ENCODE measurements at places on chromosomes 3 and 15. TPM values are rescaled to one million over a fixed set of nuclear protein-coding genes. Genes with fewer than 3 reads are reported as not detected.

DNA sequence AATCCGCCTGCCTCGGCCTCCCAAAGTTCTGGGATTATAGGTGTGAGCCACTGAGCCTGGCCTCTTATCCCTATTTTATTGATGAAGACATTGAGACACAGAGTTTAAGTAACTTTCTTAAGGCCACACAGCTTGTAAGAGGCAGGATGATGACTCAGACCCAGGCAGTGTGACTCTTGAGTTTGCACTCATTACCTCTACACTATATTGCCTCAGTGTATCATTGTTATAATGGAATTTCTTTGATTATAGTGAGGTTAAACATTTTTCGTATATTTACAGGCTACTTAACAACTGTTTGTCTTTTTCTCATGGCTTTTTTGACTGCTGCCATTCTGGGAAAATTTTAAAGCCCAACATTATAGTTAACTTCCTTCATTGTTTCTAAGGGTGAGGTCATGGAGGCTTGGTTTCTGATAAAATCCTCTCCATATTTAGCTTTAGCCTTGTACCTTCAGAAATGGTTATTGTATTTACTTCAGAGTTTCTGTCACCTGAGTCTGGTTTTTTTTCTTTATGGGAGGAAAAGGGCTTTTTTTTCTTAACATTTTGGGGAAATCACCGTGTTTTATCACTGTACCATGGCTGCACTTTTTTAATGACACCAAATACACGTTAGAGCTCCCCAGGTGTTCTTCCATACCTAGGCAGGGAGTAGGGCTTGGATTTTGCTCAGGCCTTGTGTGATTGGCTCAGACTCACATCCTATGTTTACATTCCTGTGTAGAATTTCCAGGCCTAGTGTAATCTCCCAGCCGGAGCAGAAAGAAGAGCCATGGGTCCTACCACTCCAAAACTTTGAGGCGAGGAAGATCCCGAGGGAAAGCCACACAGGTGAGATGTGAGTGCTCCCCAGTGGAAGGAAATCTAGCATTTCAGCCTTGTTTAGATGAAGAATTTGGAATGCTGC is 6.3 kb downstream of the ZNF774 start:
- ATAC-seq = peak; percentile 60

- ATAC-seq = no peak
Measured at GRCh38 chr3:156507285-156507684, 47.6 kb downstream of the SSR3 start.

DNA sequence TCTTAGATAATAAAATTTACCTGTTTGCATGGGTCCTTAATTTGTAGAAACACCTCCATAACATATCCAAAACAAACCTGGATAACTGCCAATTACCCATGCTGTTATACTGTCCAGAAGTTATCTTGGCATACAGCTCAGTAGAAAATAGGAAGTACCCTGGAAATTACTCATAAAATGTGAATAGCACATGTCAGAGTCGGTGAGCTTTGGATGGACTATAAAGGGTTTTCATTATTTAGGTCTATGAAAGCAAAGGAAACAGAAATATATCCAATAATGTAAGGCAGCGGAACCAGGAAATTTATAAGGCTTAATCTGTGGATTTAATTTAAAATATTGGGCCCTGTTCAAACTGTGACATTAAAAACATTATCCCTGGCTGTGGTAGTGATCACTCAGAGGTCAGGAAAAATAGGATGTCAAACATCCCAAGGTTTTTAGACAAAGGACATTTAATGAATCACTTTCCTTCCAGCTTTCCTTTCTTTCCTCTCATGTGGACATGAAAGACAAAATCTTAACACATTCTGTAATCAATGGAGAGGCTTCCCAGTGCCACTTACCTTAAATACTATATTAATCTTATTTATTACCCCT is 459.0 kb upstream of the DPH6 start:
- no peak for ATAC-seq

DNA sequence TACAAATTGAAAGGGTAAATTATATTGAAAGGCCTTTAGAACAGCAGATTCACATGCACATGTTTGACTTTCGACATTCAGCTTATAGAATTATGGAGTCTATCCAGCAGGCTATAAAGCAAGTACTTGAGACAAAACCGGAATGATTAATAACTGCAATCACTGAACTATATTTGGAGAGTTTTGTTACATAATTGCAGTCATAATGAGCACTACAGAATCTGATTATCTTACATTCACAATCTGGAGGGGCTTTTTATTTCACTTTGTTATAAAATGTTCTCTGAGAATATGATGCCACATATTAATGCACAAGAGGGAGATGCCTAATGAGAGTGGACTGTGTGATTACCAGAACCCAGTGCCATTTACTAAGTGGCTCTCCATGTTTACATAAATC is 64.3 kb downstream of the NSUN3 start:
- ATAC-seq = no peak

GRCh38 chr3:126274735-126275619 is 82.2 kb downstream of the KLF15 start:
- ATAC-seq = no peak

- ATAC-seq = no peak
Measured at GRCh38 chr3:148459931-148460513, 237.7 kb upstream of the AGTR1 start.

DNA sequence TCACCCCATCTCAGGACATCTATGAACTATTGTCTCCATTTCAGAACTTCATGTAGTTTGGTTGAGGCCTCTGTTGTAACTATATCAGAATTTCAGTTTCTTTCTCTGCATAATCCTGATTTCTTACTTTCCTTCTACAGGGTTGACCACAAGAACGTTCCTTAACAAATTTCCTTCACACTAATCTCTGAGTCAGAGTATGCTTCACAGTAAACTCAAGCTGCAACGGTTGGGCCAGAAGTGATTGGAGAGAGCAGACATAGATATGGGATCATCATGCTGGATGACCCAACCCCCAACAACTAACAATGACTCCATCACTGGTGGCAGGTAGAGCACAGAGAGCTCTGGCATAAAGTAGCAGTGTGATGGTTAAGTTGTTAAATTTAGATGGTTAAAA is 128.8 kb upstream of the OSTN start:
- ATAC-seq = no peak

DNA sequence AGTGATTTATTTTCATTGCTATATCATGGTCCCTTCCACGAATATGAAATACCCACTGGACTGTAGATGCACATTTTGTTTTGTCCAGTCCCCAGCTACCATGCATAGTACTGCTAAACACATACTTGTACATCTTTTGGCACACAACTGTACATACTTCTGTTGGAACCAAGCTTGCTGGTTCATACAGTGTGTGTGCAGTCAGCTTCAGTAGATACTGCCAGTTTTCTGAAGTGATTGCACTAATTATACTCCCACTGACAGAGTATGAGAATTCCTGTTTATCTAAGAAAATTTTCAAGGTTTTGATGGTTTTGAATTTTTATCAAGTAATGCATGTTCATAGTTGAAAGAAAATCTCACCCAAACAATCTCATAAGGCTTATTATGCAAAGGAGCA is 100.7 kb upstream of the LMCD1 start:
- no peak for ATAC-seq

- ATAC-seq = no peak
Measured at GRCh38 chr3:185059766-185060165, 93.1 kb downstream of the C3orf70 start.

DNA sequence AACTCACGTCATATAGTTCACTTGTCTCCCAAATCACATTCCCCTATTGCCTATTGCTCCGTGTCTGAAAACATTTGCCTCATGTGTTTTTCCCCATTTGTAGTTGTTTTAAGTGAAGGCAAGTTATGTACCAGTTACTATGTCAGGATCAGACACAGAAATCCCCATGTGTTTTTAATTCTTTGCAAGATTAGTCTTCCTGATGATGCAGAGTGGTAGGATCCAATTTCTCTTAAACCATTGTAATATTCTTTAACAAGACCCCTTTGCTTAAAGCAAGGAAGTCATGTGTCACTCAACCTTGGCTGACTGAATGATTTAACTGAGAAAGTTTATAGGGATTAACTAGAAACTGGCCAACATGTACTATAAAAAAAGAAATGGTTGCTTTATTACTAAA is 164.4 kb downstream of the OPA1 start:
- no peak for ATAC-seq

DNA sequence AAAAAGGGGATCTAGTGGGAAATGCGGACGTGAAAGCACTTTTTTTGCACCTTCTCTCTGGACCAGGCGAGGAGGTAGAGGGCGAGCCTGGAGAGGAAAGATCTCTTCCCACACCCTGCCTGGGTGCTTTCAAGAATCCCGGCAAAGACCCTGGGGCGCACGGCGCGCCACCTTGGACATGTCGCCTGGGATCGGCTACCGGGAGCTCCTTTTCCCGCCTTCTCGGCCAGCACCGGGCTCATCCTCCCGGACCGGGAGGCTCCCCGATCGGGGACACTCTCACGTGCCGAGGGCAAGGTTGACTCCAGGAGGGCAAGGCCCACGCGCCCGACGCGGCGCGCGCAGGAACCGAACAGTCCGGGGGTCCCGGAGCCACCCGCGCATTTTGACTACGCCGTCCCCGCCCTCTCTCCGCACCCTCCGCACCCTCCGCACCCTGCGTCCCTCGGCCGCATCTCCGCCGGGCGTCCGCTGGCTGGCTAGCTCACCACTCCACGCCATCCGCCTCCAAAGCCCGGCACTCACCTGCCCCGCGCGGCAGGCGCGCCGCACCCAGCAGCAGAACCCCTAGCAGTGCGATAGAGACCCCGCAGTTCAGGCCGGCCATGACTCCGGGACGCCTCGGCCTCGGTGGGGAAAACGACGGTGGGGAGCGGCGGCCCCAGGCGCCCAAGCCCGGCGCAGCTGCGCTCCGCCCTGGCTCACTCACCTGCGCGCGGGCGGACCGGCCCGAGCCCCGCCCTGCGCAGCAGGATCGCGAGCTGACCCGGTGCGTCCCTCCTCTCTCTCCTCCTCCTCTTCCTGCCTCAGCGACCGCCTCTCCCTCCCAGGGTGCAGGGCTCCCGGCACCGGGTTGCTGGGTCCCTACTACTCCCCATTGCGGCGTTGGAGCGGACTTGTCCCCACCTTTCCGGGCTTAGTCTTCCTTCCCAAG is at the start of gene CDCP1:
CDCP1 (minus strand) TSS at position 698 of the 934 bp plus-strand sequence; CDS start at position 607, 91 bp downstream.
- peak; percentile 92 for ATAC-seq

DNA sequence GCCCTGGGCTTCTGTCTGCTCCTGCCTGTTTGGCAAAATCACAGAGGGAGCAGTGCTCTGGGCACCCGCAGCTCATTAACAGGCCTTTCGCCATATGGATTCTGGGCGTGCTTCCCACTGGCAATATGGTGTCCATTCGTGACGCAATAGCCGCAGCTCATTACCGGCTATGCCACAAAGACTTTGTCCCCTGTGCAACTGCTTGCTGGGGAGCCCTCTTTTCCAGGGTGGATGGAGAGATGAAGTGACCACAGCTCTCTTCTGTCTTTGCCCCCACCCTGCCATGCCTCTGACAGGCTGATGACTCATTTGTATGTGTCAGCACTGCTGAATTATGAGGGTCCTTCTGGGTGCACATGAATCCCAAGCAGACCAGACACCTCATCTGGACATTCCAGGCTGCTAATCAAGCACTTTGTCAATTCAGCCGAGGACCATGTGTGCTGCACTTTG is 214.3 kb upstream of the FEZF2 start:
- no peak for ATAC-seq

- no peak for ATAC-seq
Measured at GRCh38 chr15:66484539-66485112, 12.9 kb downstream of the SNAPC5 start.

DNA sequence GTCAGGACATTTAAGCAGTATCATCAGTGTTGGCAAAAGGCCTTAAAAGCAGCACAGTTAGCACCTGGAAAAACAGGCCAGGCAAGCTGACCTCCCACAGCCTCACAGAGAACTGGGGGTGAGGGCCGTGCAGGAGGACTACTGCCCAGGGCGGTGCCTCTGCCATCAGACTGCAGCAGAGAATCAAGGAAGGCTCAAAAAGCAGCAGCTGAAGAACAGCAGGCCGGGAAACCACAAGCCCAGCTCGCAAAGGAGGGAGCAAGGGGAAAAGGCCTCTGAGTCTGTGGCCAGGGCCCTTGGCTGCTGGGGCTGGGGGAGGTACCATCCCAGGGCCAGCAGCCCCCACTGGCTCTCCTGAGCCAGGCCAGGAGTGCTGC is 84.2 kb downstream of the SEC22A start:
- no peak for ATAC-seq

DNA sequence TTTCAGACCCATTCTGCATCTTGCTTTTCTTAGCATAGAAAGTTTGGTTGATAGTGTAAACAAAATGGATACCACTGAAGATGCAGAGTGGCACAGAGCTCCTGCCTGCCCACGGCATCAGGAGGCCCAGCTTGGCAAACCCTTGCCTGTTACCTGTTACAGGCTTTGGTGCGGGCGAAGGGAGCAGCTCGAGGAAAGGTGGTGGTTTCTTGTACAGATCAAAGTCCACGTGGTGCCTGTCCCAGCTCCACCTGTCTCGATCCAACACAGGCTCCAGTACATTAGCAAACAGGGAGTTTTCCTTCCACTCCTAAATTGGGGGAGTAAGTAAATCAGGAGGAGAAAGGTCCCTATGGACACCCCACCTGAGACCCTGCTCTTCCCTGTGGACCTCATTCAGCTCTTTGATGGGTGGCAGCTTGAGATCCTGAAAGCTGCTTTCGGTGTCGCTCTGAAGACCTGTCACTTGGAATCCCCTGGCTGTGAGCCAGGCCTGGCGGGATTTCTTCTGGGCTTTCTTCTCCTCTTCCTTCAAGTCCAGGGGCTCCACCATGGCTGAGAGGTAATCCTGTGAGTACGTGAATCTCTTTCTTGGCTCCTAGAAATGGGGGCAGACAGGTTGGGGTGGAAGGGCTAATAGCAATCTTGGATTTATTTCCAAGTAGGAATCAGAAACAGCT is 35.7 kb downstream of the ACAD9 start:
- no peak for ATAC-seq

DNA sequence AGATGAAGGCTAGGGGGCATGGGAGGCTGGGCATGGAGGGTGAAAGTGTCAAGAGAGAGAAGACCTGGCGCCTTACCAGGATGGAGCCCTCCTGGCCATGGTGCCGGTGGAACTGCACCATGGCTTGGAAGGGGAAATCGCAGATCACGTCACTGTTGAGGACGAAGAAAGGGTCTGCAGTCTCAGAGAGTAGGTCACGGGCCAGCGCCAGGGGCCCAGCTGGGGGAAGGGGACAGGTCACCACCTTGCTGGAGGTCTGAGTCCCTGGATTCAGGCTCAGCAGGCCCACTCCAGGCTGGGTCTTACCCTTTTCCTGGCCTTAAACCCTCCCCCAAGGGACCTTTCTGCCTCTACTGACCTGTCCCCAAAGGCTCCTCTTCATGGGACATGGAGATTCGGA is 855 bp downstream of the GMPPB start:
- ATAC-seq = no peak

- no peak for ATAC-seq
Measured at GRCh38 chr3:194261581-194262063, 89.5 kb downstream of the CPN2 start.

GRCh38 chr3:102259663-102260062 is 175.2 kb upstream of the ZPLD1 start:
- ATAC-seq = no peak

GRCh38 chr3:74271541-74271940 is 342.9 kb downstream of the CNTN3 start:
- ATAC-seq = no peak

The SEMA6D gene
- total RNA-seq = 0.92 TPM

The RMDN3 gene
- 21.2 TPM for total RNA-seq

The DUOX1 gene
- total RNA-seq = 114 TPM

The ANKRD28 gene
- 29.2 TPM for total RNA-seq

The SNX22 gene
- total RNA-seq = 0.28 TPM

The PLS1 gene
- total RNA-seq = 12.5 TPM

The THBS1 gene
- total RNA-seq = 16.3 TPM

The SOX14 gene
- not detected for total RNA-seq

The GP5 gene
- total RNA-seq = 0.08 TPM

The PLSCR2 gene
- total RNA-seq = 0.12 TPM

The LRRC2 gene
- total RNA-seq = 0.28 TPM

The PRTG gene
- 0.56 TPM for total RNA-seq

The NR1I2 gene
- not detected for total RNA-seq
